HT-29 (cell line): ENCODE measurements at places on chromosomes 3 and 15. TPM values are rescaled to one million over a fixed set of nuclear protein-coding genes. Genes with fewer than 3 reads are reported as not detected.
A peak's percentile ranks its signal among the peaks of the same experiment; 100 is the strongest.

C15orf39 gene
- total RNA-seq: 59.0 and 76.6 TPM in 2 replicates

GOLGA8R gene
- not detected in 2 replicates for total RNA-seq

MELTF gene
- total RNA-seq: 4.1 and 15.3 TPM in 2 replicates

AMT gene
- total RNA-seq: 0.97 and 3.9 TPM in 2 replicates

- DNase-seq: no peak
Measured at GRCh38 chr3:86175051-86175536, 815.9 kb downstream of the VGLL3 start.

DNA sequence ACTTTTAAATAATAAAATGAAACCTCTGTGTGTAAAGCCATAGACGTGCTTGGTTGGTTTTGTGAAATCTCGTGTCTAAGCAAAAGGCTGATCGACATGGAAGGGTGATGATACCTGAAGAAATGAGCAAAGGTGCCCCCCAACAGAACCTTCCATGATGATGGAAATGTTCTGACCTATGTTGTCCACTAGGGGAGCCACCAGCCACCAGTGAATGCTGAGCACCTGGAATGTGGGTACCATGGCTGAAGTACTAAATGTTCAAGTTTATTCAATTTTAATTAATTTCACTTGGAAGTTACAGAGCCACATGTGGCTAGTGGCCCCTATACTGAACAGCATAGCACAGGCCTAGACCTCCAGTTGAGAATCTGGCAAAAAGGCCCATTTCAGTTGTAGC is 158.8 kb downstream of the POLR2M start:
- DNase-seq: peak; percentile 14

DNA sequence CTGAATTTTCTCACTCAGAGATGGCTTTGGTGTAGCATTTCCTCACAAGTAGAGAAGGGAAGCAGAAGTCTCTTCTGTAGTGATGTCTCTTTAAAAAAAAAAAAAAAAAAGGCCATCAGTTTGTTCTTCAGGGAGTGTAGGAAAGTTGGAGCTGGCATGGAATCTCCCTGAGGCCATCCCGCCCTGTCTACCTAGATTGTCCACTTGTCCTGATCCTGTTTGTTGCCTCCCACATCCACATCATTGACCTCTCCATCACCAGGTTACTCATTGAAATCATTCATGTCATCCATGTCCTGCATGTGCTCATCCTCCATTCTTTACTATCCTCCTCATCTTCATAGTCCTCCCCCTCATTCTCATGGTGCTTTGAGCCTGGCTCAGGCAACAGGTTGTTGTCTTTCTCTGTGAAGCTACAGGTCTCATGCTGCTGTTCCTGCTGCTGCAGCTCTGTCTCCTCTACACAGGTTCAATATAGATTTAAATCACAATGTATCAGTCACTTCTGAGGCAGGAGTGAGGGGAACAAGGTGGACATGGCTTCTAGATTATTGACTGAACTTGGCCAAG is 556.3 kb upstream of the NAALADL2 start:
- DNase-seq: no peak

DNA sequence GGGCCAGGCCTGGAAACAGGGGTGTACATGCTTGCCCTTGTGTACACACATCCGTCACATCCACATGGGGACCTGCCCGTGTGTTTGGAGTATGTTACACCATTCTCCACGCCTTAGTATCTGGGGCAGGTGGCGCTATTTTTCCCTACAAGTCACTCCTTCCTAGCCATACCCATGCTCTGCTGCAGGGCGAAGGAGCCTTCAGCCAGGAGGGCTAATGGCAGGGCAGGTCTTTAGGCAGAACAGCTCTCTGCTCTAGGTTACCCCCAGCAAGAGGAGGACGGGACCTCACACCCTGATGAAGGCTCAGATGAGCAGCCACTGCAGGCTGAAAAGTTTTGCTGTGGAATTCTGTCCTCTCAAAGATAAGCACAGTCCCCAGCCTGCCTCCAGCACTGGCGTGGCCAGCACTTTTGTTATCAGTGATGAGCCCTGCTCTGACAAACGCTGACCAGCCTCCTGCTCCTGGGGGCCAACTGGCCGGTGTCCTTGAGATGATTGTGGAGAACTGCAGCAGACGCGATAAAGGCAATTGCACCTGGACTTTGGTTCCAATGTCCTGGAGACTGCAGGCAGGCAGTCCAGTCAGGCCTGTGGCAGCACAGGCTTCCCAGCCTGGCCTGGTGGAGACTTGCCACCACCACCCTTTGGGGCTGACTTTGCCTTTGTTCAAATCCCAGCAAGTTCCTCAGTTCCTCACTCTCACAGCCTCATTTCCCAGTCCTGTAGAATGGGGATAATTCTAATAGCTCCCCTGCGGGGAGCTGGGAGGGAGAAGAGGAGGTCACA is 19.8 kb upstream of the PIGZ start:
- peak; percentile 38 for DNase-seq

DNA sequence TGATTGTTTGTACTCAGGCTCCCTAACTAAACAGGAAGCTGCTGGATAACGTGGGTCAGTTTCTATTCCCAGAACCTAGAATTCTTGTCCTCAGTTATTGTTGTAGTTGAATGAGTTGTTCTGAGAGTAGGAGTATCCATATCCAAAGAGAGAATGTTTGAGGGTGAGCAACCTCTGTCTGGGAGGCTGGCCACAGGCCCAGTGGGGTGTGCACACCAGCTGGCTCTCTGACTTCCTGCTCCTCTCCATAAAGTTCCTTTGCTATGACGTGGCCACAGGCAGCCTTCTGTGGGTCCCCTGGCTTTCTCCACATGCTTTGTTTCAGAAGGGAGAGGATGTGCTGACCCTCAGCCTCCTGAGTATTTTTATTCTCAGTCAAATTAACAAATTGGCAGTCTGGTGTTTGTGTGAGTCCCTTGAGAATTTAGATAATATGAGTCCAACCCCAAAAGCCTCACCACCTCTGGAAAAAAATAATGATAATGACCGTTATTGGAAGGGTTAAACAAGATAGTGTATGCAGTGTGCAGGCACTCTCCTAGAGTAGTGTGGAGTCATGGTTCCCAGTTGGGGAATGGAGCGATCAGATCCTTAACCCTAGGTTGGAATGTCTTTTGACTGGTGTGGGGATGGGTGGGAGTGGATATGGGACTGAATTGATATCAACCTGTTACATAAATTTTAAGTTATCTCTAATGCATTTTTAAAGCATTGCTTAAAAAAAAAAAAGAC is 47.6 kb upstream of the MED12L start:
- DNase-seq: peak; percentile 4

DNA sequence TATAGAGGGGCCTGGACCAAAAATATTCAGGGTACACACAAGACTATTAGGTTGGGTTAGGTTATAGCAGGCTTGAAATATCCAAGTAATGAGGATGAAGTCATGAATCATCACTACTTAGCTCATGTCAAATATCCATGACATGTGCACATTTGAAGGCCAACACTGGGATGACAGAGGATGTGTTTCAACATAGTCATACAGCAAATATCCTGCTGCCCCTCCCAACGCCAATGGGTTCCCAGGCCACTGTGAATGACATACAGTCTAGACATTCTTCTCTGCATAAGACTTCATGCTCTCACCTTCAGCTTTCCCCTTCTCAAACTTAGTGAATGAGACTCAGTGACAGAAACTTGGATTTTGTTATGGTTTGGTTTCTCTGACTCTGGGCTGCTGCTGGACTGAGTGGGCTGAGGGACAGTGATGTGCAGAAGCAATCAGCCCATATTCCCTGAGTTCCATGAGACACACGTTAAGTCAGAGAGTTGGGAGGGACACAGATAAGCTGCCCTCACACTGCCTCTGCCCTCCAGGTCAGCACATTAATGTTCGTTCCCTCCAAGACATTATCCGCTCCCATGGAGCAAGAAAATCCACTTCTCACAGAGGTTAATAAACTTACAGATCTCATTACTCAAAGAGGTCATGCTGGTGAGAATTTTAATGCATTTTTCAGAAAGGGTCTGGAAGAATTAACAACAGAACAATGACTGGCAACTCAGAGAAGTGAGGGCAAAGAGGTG is 15.4 kb downstream of the HOMER2 start:
- no peak for DNase-seq

DNA sequence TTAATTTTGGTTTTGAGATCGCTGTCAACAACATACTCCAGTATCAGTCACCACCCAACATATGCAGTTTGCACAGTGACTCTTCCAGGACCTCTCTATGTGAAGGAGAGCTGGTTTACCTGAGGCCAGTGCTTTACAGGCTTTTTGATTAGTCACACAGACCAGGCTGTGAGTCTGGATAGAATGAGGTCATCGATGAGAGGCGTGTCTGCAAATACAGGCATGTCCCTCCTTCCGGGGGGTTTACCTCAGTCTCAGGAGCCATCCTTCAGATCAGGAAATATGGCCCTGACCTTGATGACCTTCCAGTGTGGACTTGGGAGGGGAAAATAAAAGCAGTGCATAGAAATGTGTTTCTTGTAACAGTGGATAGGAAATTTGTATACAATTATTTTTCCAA is 46.9 kb downstream of the KBTBD12 start:
- DNase-seq: peak; percentile 86

DNA sequence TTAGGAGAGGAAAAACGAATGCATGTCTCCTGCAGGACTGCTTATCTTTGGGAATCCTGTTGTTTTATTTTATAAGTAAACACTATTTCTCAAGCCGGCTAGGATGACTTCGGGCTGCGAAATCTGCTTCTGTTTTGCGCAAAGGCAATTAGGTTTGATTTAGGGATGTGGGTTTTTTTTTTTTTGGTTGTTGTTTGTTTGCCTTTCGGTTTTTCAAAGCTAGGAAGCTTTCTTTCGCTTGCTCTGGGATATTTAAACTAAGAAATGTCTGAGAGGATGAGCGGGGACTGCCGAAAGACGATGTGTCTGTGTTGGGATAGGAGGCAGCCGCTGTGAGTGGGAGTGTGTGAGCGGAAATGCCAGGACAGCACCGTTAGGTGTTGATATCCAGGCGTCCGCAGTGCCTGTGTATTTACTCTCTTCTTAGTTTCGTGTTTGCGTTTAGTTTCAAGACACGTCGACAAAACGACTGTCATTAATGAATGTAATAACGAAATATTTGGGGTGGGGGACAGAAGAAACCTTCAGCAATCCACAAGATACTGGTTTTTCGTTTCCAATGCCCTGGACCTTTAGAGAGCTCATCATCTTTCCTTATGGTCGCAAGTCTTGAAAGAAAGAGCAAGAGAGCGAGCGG is 604 bp downstream of the ISL2 start:
- no peak for DNase-seq

GRCh38 chr3:9583792-9584191 is 30.2 kb upstream of the LHFPL4 start:
- no peak for DNase-seq

DNA sequence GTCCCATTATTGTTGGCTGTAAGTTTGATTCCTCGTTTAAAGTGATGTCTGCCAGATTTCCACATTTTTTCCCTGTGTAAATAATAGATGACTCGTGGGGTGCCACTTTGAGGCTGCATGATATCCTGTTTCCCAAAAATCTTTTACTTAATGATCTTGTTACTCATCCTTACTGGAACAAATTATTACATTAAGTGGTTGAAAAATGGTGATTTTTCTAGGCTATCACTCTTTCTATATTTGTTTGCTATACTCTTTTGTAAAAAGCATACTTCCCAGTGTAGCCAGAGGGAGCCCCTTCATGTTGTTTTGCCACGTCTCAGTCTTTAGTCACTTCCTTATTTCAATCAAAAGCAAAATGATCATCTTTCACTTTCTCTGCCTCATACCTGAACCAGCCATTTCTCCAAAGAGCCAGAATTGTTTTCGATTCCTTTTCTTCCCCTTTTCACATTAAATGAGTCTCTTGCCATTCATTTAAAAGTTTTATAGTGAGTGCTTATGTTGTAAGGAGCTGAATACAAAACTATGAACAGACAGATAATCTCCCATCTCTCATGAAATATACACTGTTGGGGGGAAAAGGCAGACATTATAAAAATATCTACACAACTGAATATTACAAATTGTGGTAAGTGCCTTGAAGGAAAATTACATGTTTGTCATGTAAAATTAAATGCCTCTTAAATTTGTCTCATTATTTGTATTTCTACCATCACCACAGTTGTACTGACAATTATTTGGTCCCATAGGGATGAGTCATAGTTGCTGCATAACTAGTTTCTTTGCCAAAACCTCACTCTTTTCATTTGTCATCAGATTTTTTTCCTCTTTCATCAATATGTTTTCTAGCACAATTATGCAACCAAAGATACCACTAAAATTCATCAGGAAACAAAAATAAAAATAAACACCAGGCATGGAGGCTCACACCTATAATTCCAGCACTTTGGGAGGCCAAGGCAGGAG is 41.5 kb downstream of the ADGRG7 start:
- peak; percentile 19 for DNase-seq

- DNase-seq: no peak
Measured at GRCh38 chr3:190990898-190991297, 128.4 kb upstream of the GMNC start.

DNA sequence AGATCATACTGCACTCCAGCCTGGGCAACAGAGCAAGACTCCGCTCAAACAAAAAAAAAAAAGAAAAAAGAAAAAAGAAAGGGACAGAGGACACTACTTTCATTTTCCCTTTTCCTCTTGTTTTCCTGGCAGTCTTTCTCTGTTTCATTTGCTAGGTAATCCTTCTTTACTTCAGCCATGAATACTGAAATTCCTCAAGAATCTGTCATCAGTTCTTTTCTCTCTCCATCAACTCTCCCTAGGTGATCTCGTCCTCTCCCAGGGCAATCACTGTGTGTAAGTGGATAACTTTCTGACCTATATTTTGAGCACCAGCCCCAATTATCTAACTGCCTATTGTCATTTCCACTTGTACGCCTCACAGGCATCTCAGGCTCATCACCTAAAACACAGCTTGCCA is 51.5 kb downstream of the TTC23 start:
- DNase-seq: no peak

- DNase-seq: peak; percentile 90
Measured at GRCh38 chr3:107969994-107970819, 120.6 kb downstream of the CD47 start.

DNA sequence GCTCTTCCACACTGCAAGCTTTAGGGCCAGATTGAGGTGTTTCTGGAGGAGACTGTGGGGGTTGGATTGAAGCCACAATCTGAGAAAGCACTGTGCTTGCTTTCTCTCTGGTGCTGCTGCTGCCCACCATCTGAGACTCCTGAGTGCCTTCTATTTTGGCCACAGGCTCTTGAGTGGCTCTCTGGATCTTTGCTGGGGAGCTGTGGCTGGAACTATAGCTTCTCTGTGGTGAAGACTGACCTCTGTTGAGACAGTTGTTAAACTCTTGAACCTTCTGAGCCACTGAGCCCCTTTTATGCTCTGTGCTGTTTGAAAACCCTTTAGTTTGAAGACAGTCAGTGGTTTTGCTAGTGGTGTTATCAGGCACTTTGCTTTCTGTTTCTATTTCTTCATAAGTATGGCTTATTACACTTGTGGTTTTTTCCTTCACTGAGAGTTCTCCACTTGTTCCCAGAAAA is 108.7 kb upstream of the TSPAN3 start:
- DNase-seq: no peak
